ENCODE measurements at places on chromosomes 1 and 21.

DNA sequence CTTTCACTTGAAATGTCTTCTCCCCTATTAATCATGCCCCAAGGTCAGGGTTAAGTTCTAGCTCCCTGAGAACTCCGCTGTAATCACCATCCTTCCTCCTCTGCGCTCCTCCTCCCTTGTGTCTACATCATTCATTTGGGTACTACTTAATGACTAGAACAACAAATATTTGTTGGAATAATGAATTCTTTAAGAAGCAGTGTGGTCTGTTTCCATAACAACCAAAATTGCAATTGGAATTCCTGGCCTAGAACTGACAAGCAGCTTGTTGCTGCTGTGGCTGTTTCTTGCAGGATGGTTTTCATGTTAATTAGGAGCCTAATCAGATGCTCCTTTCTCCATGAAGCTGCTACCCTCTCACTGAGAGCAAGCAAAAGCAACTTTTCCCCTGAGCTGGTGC, 192.5 kb downstream of the ZZZ3 start:
- no peak for DNase-seq

GRCh38 chr21:35529171-35529863, 480.2 kb upstream of the RUNX1 start:
- DNase-seq, result no peak

GRCh38 chr1:23809751-23810171, 9.2 kb upstream of the GALE start:
- peak; percentile 58 for DNase-seq

GRCh38 chr1:35573198-35574124, at the start of gene TFAP2E:
Gene TFAP2E, plus strand, starts transcription at chr1:35573314. Its CDS starts 264 bp downstream, at chr1:35573578.
- DNase-seq, result no peak

- no peak for DNase-seq
These were observed 639.7 kb upstream of the USP24 start for GRCh38 chr1:55854911-55855310.

GRCh38 chr1:11693024-11693590, 1.6 kb downstream of the DRAXIN start:
- DNase-seq, result peak; percentile 14

- no peak for DNase-seq
These were observed 7.6 kb downstream of the ZNF683 start for GRCh38 chr1:26364956-26365355.

DNA sequence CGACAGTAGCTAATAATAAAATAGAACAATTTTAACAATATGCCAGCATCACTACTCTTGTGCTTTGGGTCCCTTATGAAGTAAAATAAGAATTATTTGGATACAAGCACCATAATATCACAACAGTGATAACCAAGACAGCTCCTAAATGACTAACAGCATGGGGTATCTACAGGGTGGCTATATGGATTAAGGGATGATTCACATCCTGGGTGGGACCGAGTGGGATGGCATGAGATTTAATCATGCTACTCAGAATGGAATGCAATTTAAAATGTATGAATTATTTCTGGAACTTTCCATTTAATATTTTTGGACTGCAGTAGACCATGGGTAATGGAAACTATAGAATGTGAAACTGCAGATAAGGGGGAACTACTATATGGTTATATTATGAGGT, 28.1 kb upstream of the B3GALNT2 start:
- DNase-seq, result no peak

- DNase-seq, result no peak
These were observed 28.0 kb upstream of the KAZN start for GRCh38 chr1:14570514-14570913.

DNA sequence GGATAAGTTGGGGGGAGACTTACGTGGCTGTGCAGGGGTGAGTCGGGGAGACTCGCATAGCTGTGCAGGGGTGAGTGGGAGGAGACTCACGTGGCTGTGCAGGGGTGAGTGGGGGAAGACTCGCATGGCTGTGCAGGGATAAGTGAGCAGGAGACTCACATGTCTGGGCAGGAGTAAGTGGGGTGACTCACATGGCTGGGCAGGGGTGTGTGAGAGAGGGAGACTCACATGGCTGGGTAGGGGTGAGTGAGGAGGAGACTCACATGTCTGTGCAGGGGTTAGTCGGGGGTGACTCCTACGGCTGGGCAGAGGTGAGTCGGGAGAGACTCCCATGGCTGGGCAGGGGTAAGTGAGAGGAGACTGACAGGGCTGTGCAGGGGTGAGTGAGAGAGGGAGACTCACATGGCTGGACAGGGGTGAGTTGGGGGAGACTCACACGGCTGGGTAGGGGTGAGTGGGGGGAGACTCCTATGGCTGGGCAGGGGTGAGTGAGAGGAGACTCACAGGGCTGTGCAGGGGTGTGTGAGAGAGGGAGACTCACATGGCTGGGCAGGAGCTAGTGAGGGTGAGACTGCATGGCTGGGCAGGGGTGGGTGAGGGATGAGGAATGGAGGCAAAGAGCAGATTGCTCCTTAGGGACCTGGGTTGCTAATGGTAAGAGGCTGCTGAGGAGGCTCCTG, 56.0 kb upstream of the ABCG1 start:
- peak; percentile 14 for DNase-seq

DNA sequence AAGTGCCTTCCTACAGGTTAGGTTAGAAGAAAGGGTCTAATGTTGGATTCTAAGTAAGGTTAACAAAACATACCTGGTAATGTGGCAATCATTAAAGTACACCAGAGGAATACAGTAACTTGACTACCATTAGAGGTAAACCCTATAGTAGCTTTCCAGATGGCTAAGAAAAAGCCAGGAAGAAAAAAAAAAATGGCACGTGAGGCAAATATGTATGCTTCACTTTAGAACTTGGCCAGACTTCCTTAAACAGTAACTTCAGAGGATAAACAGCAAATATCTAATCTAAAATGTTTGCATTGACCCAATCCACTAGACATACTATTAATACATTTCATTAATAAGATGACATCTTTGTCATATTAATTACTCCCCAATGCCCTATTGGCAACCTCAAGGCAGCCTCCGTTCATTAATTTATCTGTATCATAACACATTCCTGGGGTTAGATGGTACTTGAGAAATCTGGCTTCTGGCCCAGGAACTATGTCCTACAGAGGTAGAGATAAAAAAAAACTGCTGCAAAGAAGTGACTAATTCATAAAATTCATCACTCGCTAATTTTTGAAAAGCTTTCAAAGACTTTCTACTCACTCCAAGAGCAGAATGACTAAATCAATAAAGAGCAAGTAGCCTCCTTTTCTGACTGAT, 5.8 kb downstream of the DCAF8 start:
- DNase-seq, result no peak

- no peak for DNase-seq
These were observed 30.2 kb upstream of the CD1D start for GRCh38 chr1:158150523-158150922.

DNA sequence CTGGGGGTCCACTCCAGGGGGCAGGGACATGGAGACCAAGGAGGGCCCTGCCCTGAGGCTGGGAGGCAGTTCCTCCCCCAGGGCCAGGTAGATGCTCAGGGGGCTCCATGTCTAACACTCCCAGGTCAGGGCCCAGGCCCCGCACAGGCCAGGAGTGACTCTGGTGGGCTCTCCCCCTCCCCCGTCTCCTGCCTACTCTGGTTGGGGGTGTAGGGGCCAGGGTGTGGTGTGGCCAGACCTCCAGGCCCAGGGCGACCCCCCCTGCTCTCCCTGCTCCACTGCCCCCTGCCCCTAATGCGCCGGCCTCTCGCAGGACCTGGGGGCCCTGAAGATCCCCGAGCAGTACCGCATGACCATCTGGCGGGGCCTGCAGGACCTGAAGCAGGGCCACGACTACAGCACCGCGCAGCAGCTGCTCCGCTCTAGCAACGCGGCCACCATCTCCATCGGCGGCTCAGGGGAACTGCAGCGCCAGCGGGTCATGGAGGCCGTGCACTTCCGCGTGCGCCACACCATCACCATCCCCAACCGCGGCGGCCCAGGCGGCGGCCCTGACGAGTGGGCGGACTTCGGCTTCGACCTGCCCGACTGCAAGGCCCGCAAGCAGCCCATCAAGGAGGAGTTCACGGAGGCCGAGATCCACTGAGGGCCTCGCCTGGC, 19.7 kb upstream of the CCDC27 start:
- no peak for DNase-seq

GRCh38 chr1:151653397-151653796, 41.5 kb downstream of the SNX27 start:
- no peak for DNase-seq

GRCh38 chr1:243313635-243314536, 58.0 kb downstream of the SDCCAG8 start:
- no peak for DNase-seq

- peak; percentile 56 for DNase-seq
These were observed 454.8 kb downstream of the KIF26B start for GRCh38 chr1:245609354-245610150.

- peak; percentile 59 for DNase-seq
These were observed 10.8 kb downstream of the CFAP45 start for GRCh38 chr1:159889202-159889601.

GRCh38 chr1:36513676-36514473, 31.2 kb upstream of the CSF3R start:
- no peak for DNase-seq

DNA sequence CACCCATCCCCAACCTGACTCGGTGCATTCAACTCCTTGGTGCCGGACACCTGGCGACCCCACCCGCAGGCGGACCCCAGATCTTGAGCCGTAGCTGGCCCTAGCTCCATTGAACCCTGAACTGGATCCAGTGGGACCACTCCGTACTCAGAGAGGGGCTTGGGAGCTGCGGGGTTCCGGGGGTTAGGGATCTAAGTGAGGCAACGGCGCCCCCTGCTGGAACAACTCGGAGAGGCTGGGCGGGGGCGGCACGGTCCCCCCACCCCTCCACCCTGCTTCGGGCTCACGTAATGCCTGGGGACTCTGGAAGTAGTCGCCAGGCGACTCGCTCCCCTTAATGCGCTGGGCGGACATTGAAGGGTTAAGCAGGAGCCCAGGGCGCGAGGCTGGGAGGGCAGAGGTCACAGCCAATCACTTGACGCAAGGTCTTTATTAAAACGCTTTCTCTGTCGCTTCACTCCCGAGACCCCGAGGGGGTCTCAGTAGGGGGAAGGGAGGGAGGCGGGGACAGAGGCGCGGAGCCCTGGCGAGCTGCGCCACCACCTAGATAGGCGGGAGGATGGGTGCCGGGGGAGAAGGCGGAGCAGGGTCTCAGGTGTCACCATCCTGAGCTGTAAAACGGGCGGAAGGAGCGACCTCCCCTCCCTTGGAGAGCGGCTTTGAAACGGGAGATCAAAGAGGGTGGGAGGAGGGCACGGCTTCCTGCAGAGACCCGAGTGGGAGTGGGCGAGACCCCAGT, 704 bp upstream of the CRABP2 start:
- DNase-seq, result peak; percentile 88

GRCh38 chr1:61536174-61537108, 188.5 kb downstream of the TM2D1 start:
- DNase-seq, result no peak

- no peak for DNase-seq
These were observed 648.4 kb downstream of the PLA2G4A start for GRCh38 chr1:187477103-187477502.

GRCh38 chr1:91601554-91602376, 101.1 kb downstream of the CDC7 start:
- no peak for DNase-seq

DNA sequence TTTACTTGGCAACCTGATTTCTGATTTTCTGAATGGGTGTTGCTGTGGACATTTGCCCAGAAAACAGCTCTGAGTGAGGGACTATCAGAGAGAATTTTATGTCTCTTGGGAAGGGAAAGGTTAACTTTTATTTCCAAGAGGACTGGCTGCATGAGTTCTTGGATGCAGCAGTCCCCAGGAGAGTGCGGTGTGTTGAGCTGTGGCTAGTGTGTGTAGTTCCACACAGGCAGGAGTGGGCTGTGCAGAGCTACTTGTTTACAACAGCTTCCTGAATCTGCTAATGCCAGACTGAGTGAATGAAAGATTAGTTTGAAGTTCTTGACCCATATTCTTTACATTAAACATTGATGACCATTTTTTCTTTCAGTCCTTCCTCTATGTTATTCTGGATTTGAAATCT, 41.0 kb upstream of the APOBEC4 start:
- DNase-seq, result no peak

- DNase-seq, result no peak
These were observed 205.8 kb upstream of the LYPLAL1 start for GRCh38 chr1:218967836-218968235.

All from NCI-H1417 (cell line).